Endothelial cell of umbilical vein (primary cell): ENCODE measurements at places on chromosomes 6 and 20. TPM values are rescaled to one million over a fixed set of nuclear protein-coding genes. Genes with fewer than 3 reads are reported as not detected.

DNA sequence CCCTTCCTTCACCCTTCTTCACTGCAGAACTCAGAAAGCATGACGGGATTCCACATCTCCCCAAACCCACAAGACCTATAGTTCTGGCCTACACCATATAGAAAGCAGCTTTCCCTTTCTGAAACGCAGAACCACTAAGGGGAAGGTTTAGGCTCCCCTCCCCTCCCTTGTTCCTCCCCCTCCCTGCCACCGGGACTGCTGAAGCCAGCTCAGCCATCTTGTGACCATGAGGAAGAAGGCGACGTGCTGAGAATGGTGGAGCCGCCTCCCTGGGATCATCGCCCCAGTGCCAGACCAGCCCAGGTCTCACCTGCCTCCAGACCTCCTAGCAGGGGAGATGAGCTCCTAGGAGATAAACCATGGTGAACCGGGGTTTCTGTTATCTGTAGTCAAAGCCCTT is 19.6 kb downstream of the SERPINB6 start:
- no peak for DNase-seq

- peak; percentile 42 for DNase-seq
These were observed 14.1 kb upstream of the CPNE5 start for GRCh38 chr6:36853325-36853724.

DNA sequence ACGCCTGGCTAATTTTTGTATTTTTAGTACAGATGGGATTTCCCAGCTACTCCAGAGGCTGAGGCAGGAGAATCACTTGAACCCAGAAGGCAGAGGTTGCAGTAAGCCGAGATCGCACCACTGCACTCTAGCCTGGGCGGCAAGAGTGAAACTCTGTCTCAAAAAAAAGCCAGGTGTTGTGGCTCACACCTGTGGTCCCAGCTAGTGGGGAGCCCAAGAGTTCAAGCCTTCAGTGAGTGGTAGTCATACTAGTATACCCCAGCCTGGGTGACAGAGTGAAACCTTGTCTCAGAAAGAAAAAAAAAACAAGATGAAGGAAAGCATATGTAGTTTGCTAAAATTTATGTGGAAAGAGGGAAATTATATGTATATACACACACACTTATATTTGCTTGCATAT is 20.0 kb upstream of the POU5F1 start:
- no peak for DNase-seq

- no peak for DNase-seq
These were observed 61.0 kb downstream of the KIF6 start for GRCh38 chr6:39664173-39664572.

GRCh38 chr6:71396410-71396801 is 107.8 kb downstream of the OGFRL1 start:
- DNase-seq = no peak

- no peak for DNase-seq
These were observed 136.0 kb downstream of the OPN5 start for GRCh38 chr6:47917811-47918210.

DNA sequence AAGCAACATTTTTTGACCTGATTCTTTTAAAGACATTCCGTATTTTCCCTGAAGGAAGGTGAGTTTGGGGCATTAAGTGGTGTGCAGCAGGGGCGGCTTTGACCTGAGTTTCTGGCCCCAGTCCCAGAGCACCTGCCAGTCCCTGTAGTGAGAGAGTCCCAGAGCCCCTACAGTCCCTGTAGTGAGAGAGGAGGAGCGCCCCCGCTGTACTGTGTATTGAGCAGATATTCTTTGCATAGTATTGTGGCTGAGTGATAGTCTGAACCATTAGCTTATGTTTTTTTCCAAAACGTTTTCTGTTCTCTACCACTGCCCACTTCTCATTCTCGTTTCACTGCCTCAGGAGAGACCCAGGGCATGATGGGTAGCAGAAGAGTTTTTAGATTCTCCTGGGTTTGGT is 17.2 kb upstream of the SH3BGRL2 start:
- no peak for DNase-seq

DNA sequence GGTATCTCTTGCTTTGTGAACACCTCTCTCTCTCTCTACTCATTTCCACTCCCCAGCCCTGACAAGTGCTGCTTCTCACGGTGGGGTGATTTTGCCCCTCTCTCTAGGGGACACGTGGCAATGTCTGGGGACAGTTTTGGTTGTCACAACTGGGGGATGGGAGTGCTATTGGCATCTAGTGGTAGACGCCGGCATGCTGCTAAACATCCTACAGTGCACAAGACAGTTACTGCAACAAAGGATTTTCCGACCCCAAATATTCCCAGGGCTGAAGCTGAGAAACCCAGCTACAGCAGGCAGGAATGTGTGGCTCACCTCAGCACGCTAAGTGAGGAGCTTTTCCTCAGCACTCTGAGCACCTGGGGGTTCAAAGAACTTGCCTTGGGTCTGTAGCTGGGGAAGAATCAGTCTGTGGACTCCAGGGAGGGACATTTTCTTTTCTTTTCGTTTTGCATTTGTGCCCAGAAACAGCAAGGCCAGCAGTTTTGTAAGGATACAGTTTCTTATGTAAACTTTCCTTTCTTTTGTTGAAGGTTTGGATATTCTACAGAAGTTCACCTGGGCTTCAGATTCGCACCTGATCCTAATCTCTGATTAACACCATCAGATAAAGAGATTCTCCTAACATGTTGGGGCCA is 246.9 kb upstream of the ZFP64 start:
- DNase-seq = no peak

GRCh38 chr6:90654166-90654565 is 67.3 kb upstream of the MAP3K7 start:
- no peak for DNase-seq

DNA sequence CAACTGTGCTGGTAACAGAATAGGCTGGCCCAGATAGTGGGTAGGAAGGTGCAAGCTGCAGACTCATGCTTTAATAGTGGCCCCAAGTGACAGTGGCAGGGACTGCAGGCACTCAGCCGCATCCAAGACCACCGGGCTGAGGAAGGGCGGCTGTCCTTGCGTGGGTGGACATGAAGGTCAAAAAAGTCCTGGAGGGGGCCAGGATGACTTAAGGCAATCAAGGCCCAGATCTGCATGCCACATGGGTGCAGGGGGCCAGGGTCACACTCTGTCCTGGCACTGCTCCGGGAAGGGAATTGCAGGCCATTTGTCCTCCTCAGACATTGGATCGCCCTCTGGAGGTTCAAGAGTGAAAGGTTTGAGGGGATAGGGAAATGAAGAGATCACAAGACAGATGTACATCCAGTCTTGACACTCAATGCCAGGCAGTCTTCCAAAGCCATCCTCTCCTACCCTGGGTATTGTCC is 10.4 kb upstream of the VNN2 start:
- peak; percentile 32 for DNase-seq

DNA sequence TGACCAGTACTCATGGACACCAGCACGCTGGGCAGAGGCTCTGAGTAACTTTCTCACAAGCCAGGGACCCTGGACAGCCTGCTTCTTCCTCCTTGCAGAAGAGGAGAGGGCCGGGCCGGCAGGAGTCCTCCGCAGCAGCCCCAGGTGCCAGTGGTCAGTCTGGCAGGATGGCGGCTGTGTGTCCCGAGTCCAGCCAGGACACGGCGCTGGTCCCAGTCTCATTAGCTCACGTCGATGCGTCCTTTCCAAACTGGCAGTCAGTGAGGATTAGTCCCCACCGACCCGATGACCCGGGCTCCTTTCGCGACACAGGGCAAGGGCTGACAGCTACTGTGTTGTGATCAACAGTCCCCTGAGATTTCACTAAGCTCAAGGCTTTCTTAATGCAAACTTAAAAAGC is 267.0 kb downstream of the TAF4 start:
- DNase-seq = no peak

DNA sequence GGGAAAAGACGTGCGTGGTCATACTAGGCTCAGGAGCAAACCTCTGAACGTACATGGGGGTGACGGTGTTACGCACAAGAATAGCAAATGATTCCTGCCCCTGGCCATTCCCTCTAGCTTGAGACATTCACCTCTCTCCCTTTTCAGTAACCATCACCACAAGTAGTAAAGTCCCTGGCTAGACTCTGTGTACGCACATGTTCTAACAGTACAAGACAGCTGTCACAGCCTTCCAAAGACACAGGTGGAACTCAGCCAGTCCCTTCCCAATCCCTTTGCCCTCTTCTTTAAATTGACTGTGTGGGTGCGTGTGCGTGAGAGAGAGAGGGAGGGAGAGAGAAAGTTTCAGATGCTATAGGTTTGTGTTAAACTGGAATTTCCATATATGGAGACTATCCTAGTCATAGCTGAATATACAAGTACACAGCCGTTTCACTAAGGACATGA is 67.3 kb downstream of the LY86 start:
- no peak for DNase-seq

- peak; percentile 56 for DNase-seq
These were observed 319.7 kb upstream of the TCF21 start for GRCh38 chr6:133568970-133569889.

DNA sequence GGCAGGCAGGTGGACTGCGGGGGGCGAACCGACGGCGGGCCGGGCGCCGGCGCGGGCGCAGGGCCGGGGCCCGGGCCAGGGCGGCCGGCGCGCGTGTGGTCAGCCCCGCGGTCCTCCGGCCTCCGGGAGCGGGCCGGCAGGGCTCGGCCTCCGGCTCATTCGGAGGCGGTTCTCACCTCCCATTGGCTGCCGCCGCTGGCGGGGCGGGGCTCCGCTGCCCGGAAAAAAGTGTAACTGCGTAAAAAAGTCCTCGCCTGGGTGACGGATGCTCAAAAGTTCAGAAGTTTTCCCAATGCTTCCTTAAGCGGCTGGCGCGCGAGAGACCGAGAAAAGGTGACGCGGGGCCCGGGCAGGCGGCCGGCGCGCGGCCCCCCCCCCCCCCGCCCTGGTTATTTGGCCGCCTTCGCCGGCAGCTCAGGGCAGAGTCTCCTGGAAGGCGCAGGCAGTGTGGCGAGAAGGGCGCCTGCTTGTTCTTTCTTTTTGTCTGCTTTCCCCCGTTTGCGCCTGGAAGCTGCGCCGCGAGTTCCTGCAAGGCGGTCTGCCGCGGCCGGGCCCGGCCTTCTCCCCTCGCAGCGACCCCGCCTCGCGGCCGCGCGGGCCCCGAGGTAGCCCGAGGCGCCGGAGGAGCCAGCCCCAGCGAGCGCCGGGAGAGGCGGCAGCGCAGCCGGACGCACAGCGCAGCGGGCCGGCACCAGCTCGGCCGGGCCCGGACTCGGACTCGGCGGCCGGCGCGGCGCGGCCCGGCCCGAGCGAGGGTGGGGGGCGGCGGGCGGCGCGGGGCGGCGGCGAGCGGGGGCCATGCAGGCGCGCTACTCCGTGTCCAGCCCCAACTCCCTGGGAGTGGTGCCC is at the start of gene FOXC1:
Gene FOXC1, plus strand, starts transcription at position 268 of the 849 bp plus-strand sequence. Its CDS starts 531 bp downstream, at position 799.
- peak; percentile 97 for DNase-seq

DNA sequence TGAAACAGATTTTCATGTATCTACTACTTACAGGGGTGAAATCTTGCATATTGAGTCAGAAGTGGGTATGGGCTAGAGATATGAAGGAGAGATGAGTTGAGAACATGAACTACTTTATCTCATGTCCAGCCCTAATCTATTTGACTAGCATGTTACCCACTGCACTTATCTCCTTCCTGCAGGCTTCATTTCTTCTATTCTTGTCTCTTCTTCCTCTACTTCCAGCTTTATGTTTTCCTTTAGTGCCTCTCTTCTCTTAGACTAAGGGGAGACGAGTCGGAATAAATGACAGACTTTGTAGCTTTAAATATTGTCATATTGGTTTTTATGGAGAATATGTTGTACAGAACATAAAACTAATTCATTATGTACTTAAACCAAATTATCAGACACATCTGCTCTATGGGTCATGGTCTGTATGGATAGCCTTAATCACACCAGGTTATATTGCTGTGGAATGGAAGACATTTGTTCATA is 5.3 kb downstream of the RAB32 start:
- no peak for DNase-seq

GRCh38 chr20:8581446-8582183 is 449.5 kb downstream of the PLCB1 start:
- DNase-seq = no peak

DNA sequence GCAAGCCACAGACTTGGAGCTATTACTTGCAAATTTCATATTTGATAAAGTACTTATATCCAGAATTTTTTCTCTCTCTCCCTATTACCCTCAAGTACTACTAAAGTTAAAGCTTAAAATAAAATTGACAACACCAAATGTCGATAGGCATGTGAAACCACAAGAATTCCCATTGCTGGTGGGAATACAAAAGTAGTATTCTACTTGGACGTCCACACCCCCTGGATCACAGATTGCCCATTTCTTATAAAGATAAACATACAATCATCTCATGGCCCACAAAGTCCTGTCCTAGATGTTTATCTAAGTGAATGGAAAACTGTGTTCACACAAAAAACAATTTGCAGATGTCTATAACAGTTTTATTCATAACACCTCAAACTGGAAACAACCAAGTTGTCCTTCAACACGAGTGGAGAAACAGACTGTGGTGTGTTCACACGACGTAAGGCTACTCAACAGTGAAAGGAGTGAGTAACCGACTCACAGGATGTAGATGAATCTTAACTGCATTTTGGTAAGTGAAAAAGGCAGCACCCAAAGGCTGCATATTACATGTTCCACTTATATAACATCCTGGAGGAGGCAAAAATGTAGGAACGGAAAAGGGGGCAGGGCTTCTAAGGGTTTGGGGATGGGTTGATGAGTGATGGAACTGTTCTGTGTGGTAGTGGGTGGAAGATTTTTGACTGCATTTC is 297.4 kb downstream of the THBS2 start:
- DNase-seq = no peak

DNA sequence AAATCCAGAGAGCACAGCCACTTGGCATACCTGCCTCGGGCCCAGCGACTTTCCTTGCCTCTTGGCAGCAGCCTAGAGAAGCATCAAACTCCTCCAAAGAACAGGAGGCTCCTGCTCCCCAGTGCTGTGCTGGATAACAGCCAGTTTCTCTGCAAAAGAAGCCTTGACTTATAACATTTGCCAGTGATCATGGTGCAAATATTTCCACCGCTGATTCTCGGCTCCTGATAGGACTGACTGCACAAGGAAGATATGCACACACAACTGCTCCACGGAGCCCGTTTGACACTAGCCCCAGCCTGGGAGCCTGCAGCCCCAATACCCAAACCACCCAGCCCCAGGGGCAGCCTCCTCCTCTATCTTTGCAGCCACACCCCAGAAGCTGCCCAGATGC is 17.5 kb downstream of the ACSS1 start:
- no peak for DNase-seq

- no peak for DNase-seq
These were observed 664 bp upstream of the BAG6 start for GRCh38 chr6:31652925-31653724.

GRCh38 chr20:1323830-1324597 is 4.9 kb downstream of the SDCBP2 start:
- peak; percentile 40 for DNase-seq

- DNase-seq = no peak
These were observed 64.4 kb upstream of the IYD start for GRCh38 chr6:150304429-150304828.

Gene HMGCLL1
- total RNA-seq = not detected in 2 replicates

Gene ASIP
- total RNA-seq = not detected in 2 replicates

Gene MBOAT1
- total RNA-seq = 4.8 and 5.4 TPM in 2 replicates

Gene ZFAND3
- total RNA-seq = 54.2 and 55.3 TPM in 2 replicates

Gene EYA4
- not detected in 2 replicates for total RNA-seq

Gene FAM50B
- 10.0 and 10.4 TPM in 2 replicates for total RNA-seq

Gene CCN6
- not detected in 2 replicates for total RNA-seq

Gene DPPA5
- not detected in 2 replicates for total RNA-seq

Gene FHL5
- not detected in 2 replicates for total RNA-seq

Gene PAK5
- not detected in 2 replicates for total RNA-seq

Gene OR11A1
- total RNA-seq = not detected in 2 replicates

Gene SYNJ2
- total RNA-seq = 71.8 and 78.2 TPM in 2 replicates

Gene EPB41L1
- total RNA-seq = 11.1 and 12.2 TPM in 2 replicates

Gene LPA
- total RNA-seq = not detected in 2 replicates
